SW480 (cell line): ENCODE measurements at places on chromosomes 2 and 18.
A peak's percentile ranks its signal among the peaks of the same experiment; 100 is the strongest.

- DNase-seq, result peak; percentile 55
These were observed 55.0 kb downstream of the PMAIP1 start for GRCh38 chr18:59954755-59955156.

- DNase-seq, result no peak
These were observed 252.1 kb upstream of the COPS8 start for GRCh38 chr2:236833501-236834073.

- DNase-seq, result peak; percentile 90
These were observed at the start of gene RTKN for GRCh38 chr2:74441690-74442482. Gene RTKN (minus strand): TSS chr2:74441937. CDS start chr2:74441816, 121 bp downstream.

GRCh38 chr2:79099140-79099686 is 11.4 kb upstream of the REG1B start:
- no peak for DNase-seq

- DNase-seq, result no peak
These were observed 36.0 kb downstream of the KLHL29 start for GRCh38 chr2:23420840-23421476.

- DNase-seq, result no peak
These were observed 110.8 kb downstream of the SMAD7 start for GRCh38 chr18:48839819-48840490.
